ENCODE measurements at places on chromosomes 4 and X. TPM values are rescaled to one million over a fixed set of nuclear protein-coding genes. Genes with fewer than 3 reads are reported as not detected.

Gene SCLT1
- 12.3 TPM for total RNA-seq

Gene FAM133A
- 1.9 TPM for total RNA-seq

Gene PARM1
- total RNA-seq = 0.16 TPM

Gene DDX53
- not detected for total RNA-seq

Gene TMEM144
- 0.26 TPM for total RNA-seq

Gene GATA1
- not detected for total RNA-seq

Gene CTBP1
- total RNA-seq = 112 TPM

Gene LRP2BP
- 0.13 TPM for total RNA-seq

DNA sequence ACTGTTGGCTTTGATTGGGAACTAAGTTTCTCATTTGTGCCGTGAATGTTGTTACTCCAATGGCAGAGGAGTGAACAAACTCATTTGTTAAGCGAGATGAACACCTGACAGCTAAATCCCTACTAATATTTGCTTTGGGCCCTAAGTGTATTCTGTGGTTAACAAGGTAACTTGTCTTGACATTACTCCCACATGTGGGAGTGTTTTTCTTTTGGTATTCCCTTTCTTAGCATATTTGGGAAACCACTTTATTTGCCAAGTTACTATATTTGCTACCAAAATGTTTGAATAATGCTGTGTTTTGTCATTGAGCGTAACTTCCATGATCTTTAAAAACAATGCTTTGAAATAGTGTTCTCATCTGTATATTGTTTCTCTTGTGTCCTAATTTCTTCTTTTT lies 82.5 kb downstream of the ARHGAP10 start:
- no peak for DNase-seq
- H3K27me3 ChIP-seq = no peaks in the 10 kb centered on the region
- peaks cover 54% of the 10 kb centered on the region for H3K4me1 ChIP-seq
- no peak overlapping the region for H3K27ac ChIP-seq

- DNase-seq = no peak
- no peaks in the 10 kb centered on the region for H3K4me1 ChIP-seq
- no peaks in the 10 kb centered on the region for H3K27me3 ChIP-seq
- peaks cover 5% of the 10 kb centered on the region for H3K36me3 ChIP-seq
These were observed 12.3 kb upstream of the NAA11 start for GRCh38 chr4:79338148-79338547.

- no peak overlapping the region for H3K4me3 ChIP-seq
- H3K27me3 ChIP-seq = peaks cover 10% of the 10 kb centered on the region
- no peak for DNase-seq
These were observed 132.9 kb upstream of the NKX1-1 start for GRCh38 chr4:1538941-1539772.

DNA sequence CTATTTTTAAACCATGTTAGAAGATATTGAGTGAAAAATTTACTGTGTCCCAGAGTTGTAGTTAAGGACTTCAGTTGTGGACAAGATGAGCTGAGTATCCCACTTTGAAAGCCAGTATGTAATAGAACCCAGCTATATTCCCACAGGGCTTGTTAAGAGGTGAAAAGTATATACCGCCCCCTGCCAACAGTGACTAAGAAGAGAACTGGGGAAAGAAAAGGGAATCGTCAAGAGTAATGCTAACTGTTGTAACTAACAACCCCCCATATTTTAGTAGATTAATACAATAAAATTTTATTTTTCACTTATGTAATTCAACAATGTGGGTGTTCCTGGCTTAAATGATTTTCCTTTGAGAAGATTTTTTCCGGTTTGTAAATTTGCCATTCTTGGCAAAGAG lies 250.4 kb upstream of the GIMD1 start:
- peaks cover 25% of the 10 kb centered on the region for H3K4me1 ChIP-seq
- H3K36me3 ChIP-seq = no peaks in the 10 kb centered on the region
- no peak overlapping the region for H3K4me3 ChIP-seq
- H3K27me3 ChIP-seq = no peaks in the 10 kb centered on the region

DNA sequence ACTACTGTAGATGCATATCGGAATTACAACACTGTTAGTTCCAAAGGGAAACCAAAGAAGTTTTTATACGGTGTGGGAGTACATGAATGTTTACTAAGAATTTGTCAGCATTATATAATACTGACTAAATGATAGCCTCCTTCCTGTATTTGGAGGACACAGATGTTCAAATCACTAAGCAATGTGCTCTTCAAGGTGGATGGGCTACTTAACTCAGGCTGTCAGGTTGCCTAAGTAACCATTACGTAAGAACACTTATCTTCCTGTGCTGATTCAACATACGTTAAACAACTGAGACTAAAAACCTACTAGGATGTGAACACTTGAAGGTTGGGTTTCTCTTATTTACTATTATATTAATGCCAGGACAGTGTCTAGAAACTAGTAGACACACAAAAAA lies 81.9 kb upstream of the HPGD start:
- no peak overlapping the region for H3K27ac ChIP-seq
- no peak overlapping the region for H3K4me3 ChIP-seq
- H3K4me1 ChIP-seq = no peaks in the 10 kb centered on the region
- H3K27me3 ChIP-seq = no peaks in the 10 kb centered on the region

GRCh38 chr4:120557372-120557771 lies 365.2 kb downstream of the PRDM5 start:
- H3K27me3 ChIP-seq = no peaks in the 10 kb centered on the region
- no peaks in the 10 kb centered on the region for H3K4me1 ChIP-seq
- no peak overlapping the region for H3K27ac ChIP-seq
- H3K36me3 ChIP-seq = no peaks in the 10 kb centered on the region
- no peak for DNase-seq

- H3K27ac ChIP-seq = no peak overlapping the region
- peak overlapping the region; percentile 44 for H3K4me3 ChIP-seq
- peaks cover 2% of the 10 kb centered on the region for H3K27me3 ChIP-seq
- no peaks in the 10 kb centered on the region for H3K36me3 ChIP-seq
These were observed 17.8 kb downstream of the MFAP3L start for GRCh38 chr4:170008371-170008770.

DNA sequence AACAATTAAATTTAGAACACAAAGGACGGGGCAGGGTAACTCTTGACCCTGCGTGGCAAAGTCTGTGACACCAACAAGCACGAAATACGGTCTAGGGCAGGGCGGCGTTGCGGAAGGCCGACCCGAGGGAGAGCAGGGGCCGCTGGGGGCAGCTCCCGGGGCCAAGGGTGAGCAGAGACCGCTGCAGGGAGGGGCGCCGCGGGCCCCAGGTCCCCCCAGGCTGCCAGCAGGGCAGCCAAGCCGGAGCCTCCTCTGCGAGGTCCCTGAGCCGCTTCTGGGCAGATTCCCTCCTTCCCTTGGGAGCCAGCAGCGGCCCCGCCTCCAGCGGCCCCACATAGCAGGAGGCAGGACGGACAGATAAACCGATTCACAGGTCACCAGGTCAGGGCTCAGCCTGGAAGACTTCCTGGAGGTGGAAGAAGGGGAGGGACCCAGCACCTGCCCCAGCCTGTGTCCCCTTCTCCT lies 90.2 kb downstream of the FAM53A start:
- H3K4me3 ChIP-seq = no peak overlapping the region
- H3K4me1 ChIP-seq = no peaks in the 10 kb centered on the region
- H3K27me3 ChIP-seq = peaks cover 6% of the 10 kb centered on the region
- peaks cover 14% of the 10 kb centered on the region for H3K36me3 ChIP-seq
- H3K27ac ChIP-seq = no peak overlapping the region
- no peak for DNase-seq

GRCh38 chrX:133888984-133889383 lies 96.4 kb downstream of the GPC3 start:
- H3K4me3 ChIP-seq = no peak overlapping the region
- no peaks in the 10 kb centered on the region for H3K4me1 ChIP-seq
- no peak for DNase-seq
- H3K27ac ChIP-seq = no peak overlapping the region

GRCh38 chr4:48862661-48863060 lies 31.8 kb downstream of the OCIAD1 start:
- no peak overlapping the region for H3K4me3 ChIP-seq
- H3K4me1 ChIP-seq = no peaks in the 10 kb centered on the region
- H3K27me3 ChIP-seq = no peaks in the 10 kb centered on the region
- peaks cover 33% of the 10 kb centered on the region for H3K36me3 ChIP-seq
- DNase-seq = no peak
- no peak overlapping the region for H3K27ac ChIP-seq

GRCh38 chrX:1163231-1163630 lies 49.2 kb downstream of the CRLF2 start:
- peaks cover 20% of the 10 kb centered on the region for H3K27me3 ChIP-seq
- H3K27ac ChIP-seq = no peak overlapping the region
- H3K4me3 ChIP-seq = no peak overlapping the region
- H3K36me3 ChIP-seq = peaks cover 6% of the 10 kb centered on the region
- H3K4me1 ChIP-seq = no peaks in the 10 kb centered on the region
- DNase-seq = no peak

DNA sequence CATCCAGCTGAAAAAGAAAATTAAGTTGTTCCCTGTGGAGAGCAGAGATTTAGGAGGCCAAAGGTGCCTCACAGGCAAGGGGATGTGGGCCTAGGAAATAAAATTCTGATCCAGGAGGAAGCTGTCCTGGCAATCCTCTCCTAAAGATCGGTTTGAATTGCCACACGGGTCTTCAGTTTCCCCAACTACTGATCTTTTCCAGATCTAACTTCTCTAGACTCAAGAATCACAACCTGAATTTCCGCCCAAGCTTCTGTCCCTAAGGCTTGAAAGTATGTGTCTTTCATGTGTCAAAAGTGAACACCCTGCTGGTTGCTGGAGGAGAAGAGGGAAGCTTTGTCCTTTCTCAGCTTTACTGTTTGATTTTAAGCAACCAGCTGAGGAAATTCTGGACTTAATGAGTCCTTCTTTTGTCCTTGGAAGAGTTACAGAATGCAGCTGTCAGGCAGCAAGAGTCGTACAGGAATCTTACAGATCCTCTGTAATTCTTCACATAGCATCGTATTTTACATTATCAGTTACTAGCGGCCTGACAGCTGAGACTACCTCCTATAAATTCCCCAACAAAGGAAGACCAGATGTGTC lies 93.8 kb downstream of the INPP4B start:
- no peak overlapping the region for H3K4me3 ChIP-seq
- H3K4me1 ChIP-seq = peaks cover 32% of the 10 kb centered on the region
- no peak overlapping the region for H3K27ac ChIP-seq

DNA sequence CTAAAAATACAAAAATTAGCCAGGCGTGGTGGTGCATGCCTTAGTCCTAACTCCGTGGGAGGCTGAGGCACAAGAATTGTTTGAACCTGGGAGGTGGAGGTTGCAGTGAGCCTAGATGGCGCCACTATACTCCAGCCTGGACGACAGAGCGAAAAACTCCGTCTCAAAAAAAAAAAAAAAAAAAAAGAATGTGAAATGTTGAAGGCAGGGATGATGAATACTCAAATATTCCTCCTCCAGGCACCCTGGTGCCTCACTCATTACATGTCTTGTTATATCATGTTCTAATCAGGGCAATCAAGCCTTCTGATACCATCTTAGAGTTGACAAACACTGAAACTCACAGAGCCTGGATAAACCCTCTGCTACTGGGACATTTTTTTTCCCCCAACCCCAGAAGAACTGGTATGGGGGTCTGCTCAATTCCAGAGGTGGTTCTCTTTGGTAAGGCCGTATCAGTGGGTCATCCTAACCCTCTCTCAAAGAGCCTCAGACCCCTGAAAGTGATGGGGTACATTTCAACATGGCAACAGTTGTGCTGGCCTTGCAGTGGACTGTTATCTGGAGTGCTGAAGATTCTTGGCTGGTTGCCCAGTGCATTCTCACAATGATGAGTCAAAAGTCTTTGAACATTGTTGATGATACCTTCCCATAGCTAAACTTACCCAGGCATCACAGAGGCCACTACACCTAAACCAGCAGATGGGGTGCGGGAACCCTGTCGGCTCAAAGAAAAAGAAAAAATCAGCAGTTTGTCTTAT lies 2.4 kb upstream of the SH3KBP1 start:
- peaks cover 35% of the 10 kb centered on the region for H3K4me1 ChIP-seq
- peak; percentile 63 for DNase-seq
- no peak overlapping the region for H3K27ac ChIP-seq
- H3K4me3 ChIP-seq = no peak overlapping the region
- no peaks in the 10 kb centered on the region for H3K36me3 ChIP-seq
- H3K27me3 ChIP-seq = no peaks in the 10 kb centered on the region

- H3K27me3 ChIP-seq = no peaks in the 10 kb centered on the region
- no peak for DNase-seq
- peak overlapping the region; percentile 60 for H3K27ac ChIP-seq
- no peaks in the 10 kb centered on the region for H3K36me3 ChIP-seq
- no peaks in the 10 kb centered on the region for H3K4me1 ChIP-seq
These were observed 6.4 kb upstream of the BGN start for GRCh38 chrX:153488231-153488914.

GRCh38 chr4:124459196-124459940 lies 253.2 kb downstream of the ANKRD50 start:
- H3K4me1 ChIP-seq = no peaks in the 10 kb centered on the region
- H3K27ac ChIP-seq = 0 out of 2 replicates have a peak overlapping the region, but pooled peaks have one; percentile 4
- H3K36me3 ChIP-seq = peaks cover 16% of the 10 kb centered on the region
- no peak for DNase-seq
- no peak overlapping the region for H3K4me3 ChIP-seq

DNA sequence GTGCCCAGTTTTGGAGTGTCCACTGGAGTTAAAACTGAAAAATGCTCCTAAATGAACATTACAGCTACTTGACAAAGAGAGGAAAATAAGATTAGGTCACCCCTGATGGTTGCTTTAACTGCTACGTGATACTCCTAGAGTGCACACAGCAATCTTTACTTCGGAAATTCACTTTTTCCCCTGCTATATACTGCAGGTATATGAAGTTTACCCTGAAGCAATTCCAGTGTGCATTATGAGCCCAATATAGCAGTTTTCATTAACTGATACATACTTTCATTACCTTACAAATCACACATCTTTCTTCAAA lies 773 bp upstream of the ZNF827 start:
- H3K4me1 ChIP-seq = peaks cover 46% of the 10 kb centered on the region
- H3K27me3 ChIP-seq = no peaks in the 10 kb centered on the region
- peak overlapping the region; percentile 88 for H3K4me3 ChIP-seq
- H3K36me3 ChIP-seq = no peaks in the 10 kb centered on the region
- H3K27ac ChIP-seq = peak overlapping the region; percentile 96
- no peak for DNase-seq

- H3K27me3 ChIP-seq = peaks cover 3% of the 10 kb centered on the region
- no peak overlapping the region for H3K27ac ChIP-seq
- no peaks in the 10 kb centered on the region for H3K4me1 ChIP-seq
- H3K36me3 ChIP-seq = no peaks in the 10 kb centered on the region
- no peak for DNase-seq
- H3K4me3 ChIP-seq = no peak overlapping the region
These were observed 348.7 kb upstream of the HAND2 start for GRCh38 chr4:173878701-173879100.

DNA sequence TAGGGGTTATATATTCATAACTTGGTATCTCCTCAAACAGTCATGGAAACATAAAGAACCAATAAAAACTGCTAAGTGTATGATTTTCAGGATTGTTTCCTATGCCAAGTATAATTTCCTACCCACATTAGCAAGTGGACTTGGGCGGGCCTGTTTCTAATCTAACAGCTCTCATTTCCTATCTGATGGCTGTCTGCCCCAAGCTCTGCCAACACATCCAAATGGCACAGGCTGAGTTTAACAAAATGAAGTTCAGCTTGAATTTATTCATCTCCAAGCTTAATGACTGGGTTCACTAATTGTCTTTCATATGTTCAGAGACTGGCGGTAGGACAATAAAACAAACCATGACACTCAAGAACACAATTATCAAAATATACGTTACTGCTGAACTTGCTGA lies 55.5 kb upstream of the S100G start:
- DNase-seq = no peak
- peaks cover 4% of the 10 kb centered on the region for H3K4me1 ChIP-seq
- H3K27ac ChIP-seq = no peak overlapping the region

- H3K27me3 ChIP-seq = no peaks in the 10 kb centered on the region
- H3K27ac ChIP-seq = no peak overlapping the region
- H3K36me3 ChIP-seq = peaks cover 16% of the 10 kb centered on the region
- H3K4me1 ChIP-seq = peaks cover 56% of the 10 kb centered on the region
These were observed 160.0 kb upstream of the SPRY1 start for GRCh38 chr4:123236606-123237005.

Data from HFFc6 (cell line).